ENCODE measurements at places on chromosomes 6 and 20. TPM values are rescaled to one million over a fixed set of nuclear protein-coding genes. Genes with fewer than 3 reads are reported as not detected.

DNA sequence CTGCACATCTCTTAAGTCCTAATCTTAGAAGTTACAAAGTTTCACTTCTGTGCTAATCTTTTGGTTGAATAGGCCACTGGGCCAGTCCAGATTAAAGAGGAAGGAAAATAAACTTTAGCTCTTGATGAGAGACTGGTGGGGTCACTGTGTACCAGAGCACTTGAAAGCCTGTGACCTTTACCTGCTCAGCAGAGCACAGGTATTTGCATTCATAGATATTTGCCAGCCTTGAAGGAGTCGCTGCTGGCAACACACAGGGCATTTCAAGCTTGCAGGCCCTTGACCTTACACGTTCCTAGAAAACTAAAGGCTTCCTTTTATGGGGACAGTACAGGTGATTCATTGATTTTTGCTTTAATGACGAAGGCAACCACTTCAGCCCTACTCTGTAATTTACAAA lies 108.4 kb upstream of the SLC22A23 start:
- no peak for DNase-seq

- DNase-seq, result no peak
These were observed 709.9 kb downstream of the TFAP2A start for GRCh38 chr6:9704989-9705388.

DNA sequence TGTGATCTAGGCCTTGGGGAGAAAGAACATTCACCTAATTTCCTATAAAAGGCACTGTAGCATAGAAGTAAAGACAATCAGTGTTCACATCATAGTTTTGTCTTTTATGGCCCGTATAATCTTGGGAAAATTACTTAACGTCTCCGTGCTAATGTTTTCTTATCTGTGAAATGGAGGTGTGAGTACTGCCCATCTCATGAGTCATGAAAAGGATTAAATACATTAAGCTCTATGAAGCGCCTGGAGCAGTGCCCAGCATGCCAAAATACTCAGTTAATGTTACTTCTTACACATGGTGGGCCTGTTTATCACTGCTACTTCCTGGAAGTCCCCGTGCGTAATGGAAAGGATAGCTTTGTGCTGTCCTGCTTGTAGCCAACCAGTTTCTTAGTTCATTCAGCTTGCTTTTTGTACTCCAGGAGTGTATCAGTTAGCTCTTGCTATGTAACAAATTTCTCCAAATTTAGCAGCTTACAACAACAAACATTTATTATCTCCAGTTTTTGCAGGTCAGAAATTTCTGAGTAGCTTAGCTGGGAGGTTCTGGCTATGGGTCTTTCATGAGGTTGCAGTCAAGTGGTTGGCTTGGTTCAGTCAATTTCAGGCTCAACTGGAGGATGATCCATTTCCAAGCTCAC lies 103.6 kb upstream of the BMP2 start:
- no peak for DNase-seq

DNA sequence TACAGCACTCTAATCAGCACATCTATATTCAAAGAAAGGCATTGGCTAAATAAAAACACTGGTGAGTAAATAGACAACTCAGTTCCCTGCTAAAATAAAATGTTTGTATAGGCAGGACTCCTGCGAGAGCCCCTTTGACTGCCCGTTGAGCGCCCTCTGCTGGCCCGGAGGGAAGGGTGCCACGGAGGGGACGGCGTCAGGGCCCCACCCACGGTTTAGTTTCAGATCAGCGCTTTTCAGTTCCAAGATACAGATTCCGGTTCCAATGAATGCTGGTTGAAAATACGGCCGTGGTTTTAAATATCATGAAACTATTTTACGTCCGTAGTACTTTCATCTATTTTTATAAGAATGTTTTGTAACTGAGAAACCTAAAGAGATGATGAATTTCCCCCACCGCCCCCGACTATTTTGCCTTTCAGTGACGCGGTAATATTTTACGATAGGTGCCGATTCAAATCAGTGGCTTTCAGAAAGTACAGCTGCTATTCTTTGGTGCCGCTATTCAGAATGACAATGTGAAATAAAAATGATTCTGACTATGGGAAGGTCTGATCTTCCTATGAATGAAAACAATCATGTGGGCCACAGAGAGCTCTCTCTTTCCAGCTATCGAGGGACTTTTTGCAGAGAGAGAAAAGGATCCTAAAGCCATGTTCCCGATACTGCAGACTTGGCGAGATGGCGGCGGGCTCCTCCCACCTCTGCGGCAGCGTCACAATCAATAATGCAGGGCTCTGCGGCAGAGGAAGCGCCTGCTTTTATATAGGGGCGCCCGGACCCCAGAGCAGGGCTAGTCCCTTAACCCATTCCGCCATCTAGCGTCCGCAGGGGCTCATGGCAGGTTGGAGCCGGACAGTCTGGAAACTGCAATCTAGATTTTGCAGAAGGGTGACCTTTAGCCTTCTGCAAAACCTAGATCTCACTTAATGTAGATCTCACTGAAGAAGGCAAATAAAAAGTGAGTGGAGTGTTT lies 10.6 kb upstream of the CCN6 start:
- peak; percentile 97 for DNase-seq

DNA sequence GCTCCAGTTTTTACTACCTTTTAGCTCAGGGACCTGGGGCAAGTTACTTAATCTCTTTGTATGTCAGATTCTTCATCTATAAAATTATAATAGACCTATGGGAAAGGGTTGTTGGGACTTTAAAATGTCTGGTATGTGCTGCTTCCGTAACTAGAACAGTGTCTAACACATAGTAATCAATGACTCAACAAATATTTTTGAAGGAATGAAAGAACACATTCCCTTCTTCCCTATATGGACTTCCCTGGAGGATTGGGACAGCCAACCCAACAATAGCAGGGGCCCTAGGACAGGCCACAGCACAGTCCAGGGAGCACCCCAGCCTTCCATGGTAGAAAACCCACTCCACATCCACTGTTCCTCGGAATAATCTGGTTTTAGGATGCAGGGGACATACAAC lies 50.7 kb upstream of the TPD52L1 start:
- no peak for DNase-seq

DNA sequence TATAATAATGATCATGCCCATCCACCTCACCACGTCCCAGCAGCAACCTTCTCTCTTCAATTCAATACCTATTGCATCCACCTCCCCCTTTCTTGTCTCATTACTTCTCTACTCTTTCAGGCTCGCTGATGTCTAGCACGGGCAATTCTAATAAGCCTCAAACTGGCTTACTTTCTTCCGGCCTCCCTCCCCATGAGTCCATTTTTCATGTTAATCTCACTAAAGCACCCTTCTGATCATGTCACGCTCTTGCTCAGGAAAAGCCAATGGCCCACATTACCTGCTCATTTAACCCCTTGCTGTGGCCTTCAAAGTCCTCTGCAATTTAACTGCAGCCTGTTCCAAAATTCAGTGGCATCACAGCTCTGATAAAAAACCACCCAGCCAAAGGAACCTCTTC lies 105.1 kb downstream of the UTRN start:
- DNase-seq, result no peak

- DNase-seq, result no peak
These were observed 717 bp upstream of the ASF1A start for GRCh38 chr6:118893064-118893806.

- DNase-seq, result no peak
These were observed 179.5 kb downstream of the ADAT2 start for GRCh38 chr6:143271024-143271423.

DNA sequence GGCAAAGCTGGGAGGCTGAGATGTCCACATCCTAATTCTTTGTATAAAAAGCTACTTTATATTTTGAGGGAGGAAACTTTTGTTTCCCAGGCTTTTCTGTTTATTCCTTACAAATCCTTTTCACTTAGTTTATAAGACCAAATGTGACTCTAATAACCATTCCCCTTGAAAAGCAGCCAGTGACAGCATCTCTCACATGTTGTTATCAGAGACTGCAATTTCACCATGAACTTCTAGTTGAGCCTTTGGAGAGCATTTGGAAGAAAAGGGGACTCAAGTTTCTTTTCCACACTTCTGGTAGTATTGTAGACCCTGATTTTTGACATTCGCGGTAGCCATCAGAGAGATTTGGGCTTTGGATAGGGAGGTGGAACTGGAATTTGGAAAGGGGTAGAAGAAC lies 215.8 kb downstream of the RNF144B start:
- no peak for DNase-seq

DNA sequence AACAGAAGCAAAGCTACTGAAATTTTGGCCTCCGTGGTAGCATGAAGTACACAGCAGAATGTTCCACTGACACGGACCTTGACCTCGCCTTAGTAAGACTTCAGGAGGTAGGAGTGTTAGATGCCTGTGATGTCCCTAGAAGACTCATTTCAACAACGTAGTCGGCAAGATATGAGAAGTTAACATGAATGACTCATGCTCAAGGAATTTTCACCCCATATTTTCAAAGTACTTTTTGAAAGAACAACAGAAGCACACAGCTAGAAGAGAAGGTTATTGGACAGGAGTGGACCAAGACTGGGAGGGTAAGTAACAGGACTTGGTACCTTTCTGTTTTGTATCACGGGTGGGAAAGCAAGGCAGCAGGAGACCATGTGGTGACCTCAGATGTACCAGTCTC lies 78.0 kb downstream of the DZANK1 start:
- DNase-seq, result no peak

- DNase-seq, result no peak
These were observed 1299.1 kb upstream of the ADGRB3 start for GRCh38 chr6:67336014-67336413.

Gene SLC22A3
- 0.06 TPM for total RNA-seq

Gene DLL1
- 35.9 TPM for total RNA-seq

Gene OXT
- total RNA-seq, result not detected

Gene PCMTD2
- total RNA-seq, result 105 TPM

Gene TFAP2D
- total RNA-seq, result not detected

Gene MED20
- 29.4 TPM for total RNA-seq

Gene HMGCLL1
- 5.0 TPM for total RNA-seq

Gene RSPO3
- total RNA-seq, result 0.81 TPM

Gene RIPOR3
- 1.2 TPM for total RNA-seq

Gene CD93
- not detected for total RNA-seq

Gene DEFB126
- not detected for total RNA-seq

Gene OOEP
- total RNA-seq, result not detected
